ENCODE measurements at places on chromosomes 5 and 9. TPM values are rescaled to one million over a fixed set of nuclear protein-coding genes. Genes with fewer than 3 reads are reported as not detected.

GRCh38 chr9:88303721-88304451 lies 84.4 kb upstream of the SPIN1 start:
- no peak for DNase-seq

- no peak for DNase-seq
Observed at GRCh38 chr5:154840435-154841272, 9.7 kb downstream of the FAXDC2 start.

GRCh38 chr9:99030092-99030511 lies 74.8 kb upstream of the TGFBR1 start:
- DNase-seq: no peak

GRCh38 chr5:27472000-27472763 lies 433.8 kb upstream of the CDH9 start:
- DNase-seq: no peak

Gene ACSL6
- not detected for total RNA-seq
